Midbrain (tissue), 1 donor: ENCODE measurements at places on chromosomes 6 and 20.
A peak's percentile ranks its signal among the peaks of the same experiment; 100 is the strongest.

GRCh38 chr6:72049376-72049775 is 163.0 kb downstream of the RIMS1 start:
- no peak for DNase-seq

DNA sequence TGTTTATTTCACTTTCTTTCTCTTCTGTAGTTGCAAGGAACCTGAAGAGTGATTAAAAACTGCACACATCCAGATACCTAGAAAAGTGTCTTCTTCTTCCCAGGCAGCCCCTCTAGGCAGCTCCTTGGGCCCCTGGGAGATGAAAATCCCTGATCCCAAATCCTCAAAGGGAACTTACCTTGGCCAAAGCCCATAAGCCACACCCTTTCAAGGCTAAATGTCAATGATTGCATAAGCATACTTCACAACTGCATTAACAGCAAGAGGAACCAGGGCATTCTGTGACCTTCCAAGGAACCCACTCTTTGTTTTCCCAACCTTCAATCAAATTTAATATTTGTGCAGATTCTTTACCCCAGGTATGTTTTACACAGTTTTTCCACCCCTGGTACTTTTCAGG is 4.4 kb upstream of the HMGN3 start:
- no peak for DNase-seq

DNA sequence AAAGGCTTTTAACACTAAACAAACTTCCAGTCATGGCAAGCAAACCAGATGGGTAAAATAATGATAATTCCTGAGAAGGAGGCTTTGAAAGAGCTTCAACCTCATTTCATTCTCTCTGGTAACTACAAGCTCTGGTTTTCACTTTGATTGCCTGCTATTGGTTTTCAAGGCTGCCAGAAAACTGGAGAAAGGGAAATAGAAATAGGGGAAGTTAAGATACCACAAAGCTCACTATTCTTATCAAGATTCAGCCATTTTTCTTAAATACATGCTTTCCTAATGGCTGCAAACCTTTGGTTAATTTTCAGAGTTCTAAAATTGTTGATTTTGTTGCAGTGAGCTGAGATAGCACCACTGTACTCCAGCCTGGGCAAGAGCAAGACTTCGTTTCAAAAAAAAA is 42.5 kb upstream of the NELFCD start:
- DNase-seq, result peak; percentile 0

DNA sequence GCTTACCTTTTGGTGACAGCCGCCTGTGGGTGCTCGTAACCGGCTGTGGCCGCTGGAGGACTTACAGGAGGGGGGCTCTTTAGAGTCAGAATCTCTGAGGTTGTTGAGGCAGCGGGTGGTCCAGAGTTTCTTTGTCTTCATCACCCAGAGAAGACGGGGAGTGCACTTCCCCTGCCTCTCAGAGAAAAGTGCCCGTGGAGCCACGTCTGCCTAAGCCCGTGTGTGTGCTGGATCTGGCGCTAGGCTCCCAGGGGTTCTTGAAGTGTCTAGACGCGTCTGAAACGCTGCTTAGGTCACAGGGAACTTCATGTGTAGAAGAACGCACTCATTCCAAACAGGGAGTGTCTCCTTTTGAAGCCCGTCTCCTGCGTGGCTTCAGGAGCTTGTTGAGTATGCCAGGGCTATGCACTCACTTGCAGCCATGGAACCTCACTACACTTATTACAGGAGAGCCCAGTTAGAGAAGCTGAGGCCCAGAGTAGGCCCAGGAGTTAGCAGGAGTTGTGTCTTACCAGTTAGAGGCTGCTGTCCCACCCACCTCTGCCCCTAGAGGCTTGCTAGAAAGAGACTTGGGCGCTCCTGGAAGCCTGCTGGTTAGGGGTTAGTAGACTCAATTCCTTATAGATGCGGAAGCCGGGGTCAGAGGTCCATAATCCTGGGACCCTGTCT is 1.3 kb downstream of the LSM14B start:
- no peak for DNase-seq

- no peak for DNase-seq
Measured at GRCh38 chr6:88683734-88684133, 279.7 kb downstream of the RNGTT start.

GRCh38 chr6:49541936-49542335 is 8.5 kb upstream of the C6orf141 start:
- DNase-seq, result no peak

DNA sequence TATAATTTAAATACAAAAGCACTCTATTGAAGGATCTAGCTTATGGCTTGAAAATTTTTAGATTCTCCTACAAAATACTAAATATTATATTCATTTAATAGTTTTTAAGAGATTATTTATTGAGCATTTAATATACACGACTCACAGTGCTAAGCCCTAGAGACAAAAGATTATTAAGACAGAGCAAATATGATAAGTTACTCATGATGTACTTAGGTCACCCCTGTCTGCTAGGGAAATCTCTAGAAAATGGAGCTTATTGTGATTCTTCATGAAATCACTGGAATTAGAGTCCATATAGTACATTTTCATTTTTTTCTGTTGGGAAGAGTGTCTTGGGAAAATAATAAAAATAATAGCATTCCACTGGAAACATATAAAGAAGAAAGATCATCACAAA is 37.8 kb downstream of the BEND6 start:
- DNase-seq, result no peak

DNA sequence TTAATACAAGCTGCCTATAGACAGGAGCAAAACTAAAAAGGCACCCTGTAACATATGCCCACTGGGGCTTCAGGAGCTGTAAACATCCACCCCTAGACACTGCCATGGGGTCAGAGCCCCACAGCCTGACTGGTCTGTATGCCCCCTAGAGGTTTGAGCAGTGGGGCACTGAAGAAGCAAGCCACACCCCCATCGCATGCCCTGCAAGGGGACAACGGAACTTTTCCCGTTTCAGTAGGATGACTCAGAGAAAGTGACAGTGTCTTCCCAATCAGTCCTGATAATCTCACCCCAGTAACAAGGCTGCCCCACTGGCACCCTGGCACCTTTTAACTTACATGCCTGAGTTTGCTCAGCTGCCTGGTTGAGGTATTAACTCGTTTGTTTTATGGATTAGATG is 35.9 kb downstream of the BEND3 start:
- DNase-seq, result no peak

DNA sequence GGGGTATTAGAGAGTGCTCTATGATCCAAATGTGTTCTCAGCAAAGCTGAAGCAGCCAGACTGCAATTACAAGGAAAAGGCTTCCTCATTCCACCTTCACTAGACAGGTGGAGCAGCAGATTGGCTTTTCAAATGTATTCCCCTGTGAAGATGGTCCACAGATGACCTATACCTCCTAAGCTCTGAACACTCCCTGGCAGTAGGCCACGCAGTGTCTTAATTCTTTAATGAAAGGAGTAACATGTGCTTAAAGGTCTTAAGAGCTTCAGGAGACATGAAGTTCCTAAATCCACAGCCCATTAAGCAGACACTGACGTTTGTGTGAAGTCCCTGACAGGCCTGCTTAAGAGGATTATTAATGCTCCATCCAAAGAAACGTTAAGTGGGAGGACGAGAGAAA is 138.9 kb upstream of the NUP153 start:
- no peak for DNase-seq

GRCh38 chr20:32718749-32719348 is 24.4 kb downstream of the COMMD7 start:
- DNase-seq, result no peak

- no peak for DNase-seq
Measured at GRCh38 chr6:107629548-107630129, 139.7 kb downstream of the SOBP start.

- DNase-seq, result no peak
Measured at GRCh38 chr6:138429761-138430160, 25.7 kb downstream of the HEBP2 start.

GRCh38 chr20:52864916-52865605 is 107.1 kb upstream of the TSHZ2 start:
- DNase-seq, result no peak

DNA sequence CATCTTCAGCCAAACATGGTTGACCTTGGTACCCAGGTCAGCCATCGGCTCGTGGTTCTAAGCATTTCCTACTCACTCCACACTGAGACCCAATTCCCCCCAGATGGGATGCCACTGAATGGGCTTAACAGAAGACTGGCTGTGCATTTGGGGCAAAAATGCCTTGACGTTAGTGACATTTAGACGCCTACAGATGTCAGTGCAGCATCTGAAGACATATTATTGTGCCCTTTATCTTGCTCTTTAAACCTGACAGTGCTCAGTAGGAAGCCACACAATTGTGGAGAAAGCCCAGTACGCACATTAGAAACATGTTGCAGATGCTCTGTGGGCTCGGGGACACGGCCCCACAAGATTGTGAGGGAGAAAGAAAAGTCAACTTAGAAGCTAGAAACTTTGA is 414.7 kb downstream of the PTPRT start:
- peak; percentile 8 for DNase-seq

DNA sequence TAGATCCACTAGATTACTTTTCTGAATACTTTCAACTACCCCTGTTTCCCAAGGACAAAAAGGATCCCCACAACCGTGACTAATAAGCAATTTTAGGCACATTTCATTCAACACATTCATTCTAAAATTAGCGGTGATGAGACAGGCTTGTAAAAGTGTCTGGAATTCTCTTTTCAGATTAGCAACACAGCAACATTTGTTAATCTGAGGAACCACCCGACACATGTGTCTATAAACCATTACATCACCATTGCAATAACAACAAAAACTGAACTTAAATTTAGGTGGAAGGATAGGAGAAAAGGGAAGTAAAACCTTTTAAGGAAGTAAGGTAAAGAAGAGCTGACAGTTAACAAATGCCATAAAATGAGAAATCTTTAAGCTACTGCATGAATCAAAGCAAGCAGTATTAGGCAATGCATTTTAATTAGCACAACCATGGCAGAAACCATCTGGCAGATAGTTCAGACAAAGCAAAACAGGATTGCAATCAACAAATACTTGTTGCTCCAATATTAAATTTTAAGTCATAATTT is 49.1 kb downstream of the MAP3K7 start:
- DNase-seq, result no peak

- DNase-seq, result no peak
Measured at GRCh38 chr6:6771224-6771945, 182.9 kb downstream of the LY86 start.

DNA sequence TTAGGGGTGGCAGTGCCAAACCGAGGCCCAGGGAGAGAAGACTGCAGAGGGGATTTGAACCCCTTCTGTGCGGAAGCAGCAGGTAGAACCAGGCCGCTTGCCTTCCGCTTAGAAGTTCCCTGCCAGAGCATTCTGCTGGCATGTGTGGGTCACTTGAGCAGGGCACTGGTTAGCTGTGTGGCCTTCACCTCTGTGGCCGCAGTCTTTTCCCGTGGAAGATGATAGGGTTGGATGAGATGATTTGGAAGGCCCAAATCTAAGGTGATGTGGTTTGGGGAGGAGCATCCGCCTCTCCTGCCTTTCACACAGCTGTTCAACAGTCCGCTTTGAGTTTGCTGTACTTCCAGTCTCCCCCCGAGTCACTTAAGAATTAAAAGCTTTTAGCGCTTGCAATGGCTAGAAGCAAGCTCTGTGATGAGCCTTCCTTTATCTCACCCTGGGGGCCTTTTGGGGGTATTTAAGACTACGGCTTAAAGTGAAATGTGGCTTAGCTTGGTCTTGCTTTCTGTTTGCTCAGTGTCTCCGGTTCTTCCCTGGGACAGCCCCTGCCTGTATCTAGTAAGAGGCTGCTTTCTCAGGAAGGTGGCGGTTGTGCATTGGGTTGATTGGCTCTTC is 743 bp downstream of the CMTR1 start:
- DNase-seq, result peak; percentile 31

- no peak for DNase-seq
Measured at GRCh38 chr20:1371202-1371782, 21.6 kb downstream of the FKBP1A start.

DNA sequence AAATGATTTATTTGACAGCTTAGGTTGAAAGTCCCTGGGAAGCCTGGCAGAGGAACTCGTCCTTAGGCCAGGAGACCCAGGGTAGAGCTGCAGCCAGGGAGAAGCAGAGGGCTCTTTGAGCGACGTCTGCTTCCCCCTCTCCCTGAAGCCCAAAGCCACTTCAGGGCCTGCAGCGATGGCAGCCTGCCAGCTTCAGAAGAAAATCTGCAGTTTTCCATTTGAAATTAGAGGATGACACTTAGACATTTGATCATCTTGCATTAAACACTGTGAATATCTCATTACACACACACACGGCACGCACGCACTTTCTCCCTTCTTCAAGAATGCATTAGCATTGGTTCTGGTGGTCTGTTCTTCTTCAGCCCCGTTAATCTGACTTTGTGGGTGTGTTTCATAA is 96.5 kb downstream of the PLEKHG1 start:
- no peak for DNase-seq

GRCh38 chr6:85494547-85495536 is 45.0 kb downstream of the NT5E start:
- no peak for DNase-seq

GRCh38 chr6:41226752-41227151 is 1.4 kb upstream of the TREML4 start:
- no peak for DNase-seq

- no peak for DNase-seq
Measured at GRCh38 chr6:121873595-121873994, 438.1 kb downstream of the GJA1 start.

DNA sequence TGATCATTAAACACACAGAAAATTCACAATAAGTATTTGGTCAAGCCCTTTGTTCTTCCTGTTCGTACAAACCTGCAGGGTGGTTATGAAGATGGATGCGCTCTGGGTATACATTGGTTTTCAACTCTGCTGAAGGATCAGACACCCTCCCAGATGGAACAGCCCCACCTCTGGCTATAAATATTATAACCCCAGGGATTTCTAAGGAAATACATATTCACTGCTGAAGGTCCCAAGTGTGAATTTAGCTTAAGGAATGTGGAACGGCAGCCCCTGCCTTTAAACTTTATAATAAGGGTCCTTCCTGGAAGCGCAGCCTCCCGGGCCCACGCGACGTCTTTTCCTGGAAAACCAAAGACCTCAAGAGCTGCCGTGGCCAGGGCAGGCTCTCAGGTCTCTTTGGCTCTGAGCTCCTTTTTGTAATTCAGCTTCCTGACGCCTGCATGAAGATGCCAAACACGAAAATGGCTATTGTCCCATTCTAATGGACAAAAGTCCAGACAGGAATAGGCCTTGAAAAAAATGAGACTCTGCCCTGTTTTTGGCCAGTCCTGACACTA is 172.4 kb upstream of the SSTR4 start:
- DNase-seq, result no peak

DNA sequence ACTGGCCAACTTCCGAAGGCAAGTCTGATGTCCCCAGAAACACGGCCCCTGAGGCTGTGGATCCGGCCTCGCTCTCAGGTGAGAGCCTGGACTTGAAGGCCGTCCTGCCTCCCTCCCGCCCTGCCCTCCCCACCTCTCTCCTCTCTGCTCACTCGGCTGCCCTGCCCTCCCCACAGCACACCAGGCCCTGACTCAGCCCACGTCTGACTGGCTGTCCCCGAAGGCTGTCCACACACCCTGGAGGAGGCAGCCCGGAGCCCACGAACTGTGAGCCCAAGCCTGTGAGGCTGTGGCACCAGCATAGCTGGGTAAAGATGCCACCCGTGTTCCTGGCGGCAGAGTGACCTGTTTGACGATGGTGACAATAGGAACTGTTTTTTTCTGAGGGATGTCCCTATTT is 16.3 kb downstream of the GATA5 start:
- DNase-seq, result no peak
